Right cardiac atrium (tissue), 5 donors: ENCODE measurements at places on chromosomes 5 and 9.

- DNase-seq, result no peak
Measured at GRCh38 chr5:153893817-153894216, 144.9 kb downstream of the FAM114A2 start.

DNA sequence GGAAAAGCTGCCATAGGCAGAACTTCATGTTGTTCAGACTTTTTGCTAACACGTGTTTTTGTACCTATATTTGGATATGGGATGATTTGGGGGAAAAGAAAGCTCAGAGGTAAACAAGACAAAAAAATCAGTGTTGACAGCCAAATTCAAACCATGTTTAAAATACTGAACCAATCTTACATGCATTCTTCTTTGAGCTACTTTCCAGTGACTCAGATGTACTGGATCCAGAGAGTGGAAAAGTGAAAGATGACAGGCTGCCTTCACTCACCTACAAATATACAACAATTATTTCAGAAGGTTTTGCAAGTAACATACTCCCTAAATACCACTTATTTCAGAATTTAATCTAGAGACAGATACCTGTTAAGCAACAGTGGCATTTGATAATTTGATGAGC is 165.7 kb downstream of the MPDZ start:
- no peak for DNase-seq

GRCh38 chr9:12469084-12469483 is 224.1 kb upstream of the TYRP1 start:
- DNase-seq, result no peak

- DNase-seq, result no peak
Measured at GRCh38 chr9:23606107-23606506, 219.9 kb downstream of the ELAVL2 start.

DNA sequence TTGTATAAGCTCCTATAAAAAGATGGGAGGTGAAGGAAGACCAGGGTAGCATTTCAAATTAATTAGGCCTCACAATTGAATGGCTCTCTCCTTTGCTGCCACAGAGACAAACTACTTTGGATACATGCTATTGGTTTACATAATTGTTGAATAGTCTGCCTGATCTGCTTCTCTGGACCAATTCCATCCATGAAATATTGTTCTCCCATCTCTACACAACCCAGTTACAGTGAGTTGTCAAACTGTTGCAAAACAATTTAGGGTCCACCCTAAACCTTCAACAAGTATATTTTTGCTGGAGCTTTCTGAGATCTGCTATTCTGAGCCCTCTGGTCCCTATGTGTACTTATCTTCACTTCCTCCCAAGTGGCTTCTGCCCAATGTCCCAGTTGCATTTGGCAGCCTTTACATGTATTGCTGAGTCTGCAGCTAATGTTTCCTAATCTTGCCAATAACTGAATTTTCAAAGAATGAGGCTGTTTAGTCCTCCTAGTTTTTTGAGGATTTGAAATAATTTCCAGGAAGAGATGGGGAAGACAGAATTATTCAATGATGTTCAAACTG is 38.9 kb downstream of the AGTPBP1 start:
- DNase-seq, result no peak
